ENCODE measurements at places on chromosomes 7 and 10.

GRCh38 chr7:45085619-45086200 is 3.1 kb downstream of the NACAD start:
- DNase-seq, result no peak

- DNase-seq, result no peak
Observed at GRCh38 chr10:17981766-17982380, 30.2 kb downstream of the SLC39A12 start.

- DNase-seq, result no peak
Observed at GRCh38 chr7:118429141-118429540, 204.6 kb downstream of the ANKRD7 start.

GRCh38 chr7:105130048-105130447 is 116.0 kb downstream of the KMT2E start:
- no peak for DNase-seq

- no peak for DNase-seq
Observed at GRCh38 chr7:16594676-16595075, 50.9 kb downstream of the ANKMY2 start.

DNA sequence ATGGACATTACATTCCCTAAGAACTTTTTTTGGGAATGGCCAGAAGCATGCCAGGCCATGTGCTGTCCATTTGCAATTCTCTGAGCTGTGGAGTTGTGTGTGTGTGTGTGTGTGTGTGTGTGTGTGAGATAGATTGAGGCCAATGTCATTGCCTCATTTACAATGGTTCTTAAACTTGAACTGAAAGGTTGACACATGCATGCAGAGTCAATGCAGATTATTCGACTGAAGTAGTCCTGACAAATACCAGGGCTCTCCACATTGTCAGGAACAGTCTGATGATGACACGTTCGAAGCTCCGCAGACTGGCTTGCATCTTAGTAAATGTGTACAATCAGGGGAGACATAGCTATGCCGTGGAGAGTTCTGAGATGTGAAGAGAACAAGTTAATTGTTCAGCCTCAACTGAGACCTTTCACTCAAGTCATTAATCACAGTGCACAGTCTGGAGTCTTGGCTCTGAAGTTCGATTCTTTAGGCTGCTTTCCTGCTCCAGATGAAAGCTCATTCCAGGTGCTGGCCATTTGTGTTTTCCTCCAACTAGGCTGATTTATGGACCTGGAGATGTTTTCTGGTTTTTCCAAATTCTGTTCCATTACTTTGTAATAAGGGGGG is 921.9 kb downstream of the LRMDA start:
- no peak for DNase-seq

GRCh38 chr7:121204537-121204936 is 124.3 kb upstream of the WNT16 start:
- no peak for DNase-seq

- no peak for DNase-seq
Observed at GRCh38 chr7:29434380-29434768, 129.3 kb upstream of the PRR15 start.

- DNase-seq, result no peak
Observed at GRCh38 chr7:15459018-15459615, 102.7 kb downstream of the AGMO start.

DNA sequence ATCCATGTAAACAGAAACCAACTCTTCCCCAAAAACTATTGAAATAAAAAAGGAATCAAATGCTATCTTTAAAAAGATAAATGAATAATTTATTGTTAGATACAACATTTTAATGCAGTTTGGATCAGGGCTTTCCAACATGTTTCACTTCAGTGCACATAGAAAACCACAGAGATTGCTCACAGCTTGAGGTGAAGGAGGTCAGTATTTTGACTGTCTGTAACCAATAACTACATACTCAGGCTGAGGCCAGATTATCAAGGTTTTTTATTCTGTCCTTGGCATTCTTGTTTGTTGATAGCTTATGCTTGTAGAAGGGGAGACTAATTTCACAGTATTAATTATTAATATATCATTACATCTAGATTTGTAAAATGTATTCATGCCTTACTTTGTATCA is 195.5 kb downstream of the PRKG1 start:
- DNase-seq, result no peak

GRCh38 chr10:87860156-87860795 is 3.1 kb downstream of the KLLN start:
- DNase-seq, result peak; percentile 62

- no peak for DNase-seq
Observed at GRCh38 chr10:126696684-126697083, 26.2 kb upstream of the C10orf90 start.

- no peak for DNase-seq
Observed at GRCh38 chr7:12210179-12211053, 678 bp upstream of the TMEM106B start.

GRCh38 chr7:66504131-66504530 is 124.5 kb upstream of the KCTD7 start:
- no peak for DNase-seq

DNA sequence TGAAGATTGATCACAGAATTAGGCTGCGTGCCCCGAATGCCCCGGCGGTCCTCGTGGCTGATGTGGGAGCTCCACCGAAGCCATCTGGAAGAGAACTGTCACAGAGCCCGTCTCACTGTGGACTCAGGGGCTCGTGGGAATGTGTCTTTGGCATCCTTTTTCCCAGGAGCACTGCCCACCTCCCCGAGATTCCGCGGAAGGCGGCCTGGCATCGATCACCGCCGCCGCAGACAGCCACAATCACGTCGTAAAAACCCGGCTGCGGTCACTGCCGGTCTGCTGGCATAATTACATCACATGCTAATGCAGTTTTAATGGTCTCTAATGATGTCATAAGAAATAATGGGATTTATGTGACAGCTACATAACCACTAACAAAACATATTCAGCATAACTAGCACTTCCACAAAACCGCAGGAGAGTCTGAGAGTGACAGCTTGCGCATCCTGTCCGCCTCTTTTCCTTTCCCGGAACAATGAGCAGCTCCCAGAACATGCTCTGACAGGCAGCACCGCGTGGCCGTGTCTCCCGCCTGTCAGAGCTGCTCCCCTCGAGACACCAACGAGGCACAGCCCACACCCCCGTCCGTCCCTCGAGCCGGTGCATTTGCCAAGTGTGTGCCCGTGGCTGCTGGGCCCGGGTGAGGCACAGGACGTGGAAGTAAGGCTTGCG is 490.0 kb downstream of the PTPRN2 start:
- DNase-seq, result no peak

GRCh38 chr10:26626066-26626465 is 71.4 kb upstream of the PDSS1 start:
- no peak for DNase-seq

- no peak for DNase-seq
Observed at GRCh38 chr10:16606421-16606820, 84.7 kb upstream of the C1QL3 start.

DNA sequence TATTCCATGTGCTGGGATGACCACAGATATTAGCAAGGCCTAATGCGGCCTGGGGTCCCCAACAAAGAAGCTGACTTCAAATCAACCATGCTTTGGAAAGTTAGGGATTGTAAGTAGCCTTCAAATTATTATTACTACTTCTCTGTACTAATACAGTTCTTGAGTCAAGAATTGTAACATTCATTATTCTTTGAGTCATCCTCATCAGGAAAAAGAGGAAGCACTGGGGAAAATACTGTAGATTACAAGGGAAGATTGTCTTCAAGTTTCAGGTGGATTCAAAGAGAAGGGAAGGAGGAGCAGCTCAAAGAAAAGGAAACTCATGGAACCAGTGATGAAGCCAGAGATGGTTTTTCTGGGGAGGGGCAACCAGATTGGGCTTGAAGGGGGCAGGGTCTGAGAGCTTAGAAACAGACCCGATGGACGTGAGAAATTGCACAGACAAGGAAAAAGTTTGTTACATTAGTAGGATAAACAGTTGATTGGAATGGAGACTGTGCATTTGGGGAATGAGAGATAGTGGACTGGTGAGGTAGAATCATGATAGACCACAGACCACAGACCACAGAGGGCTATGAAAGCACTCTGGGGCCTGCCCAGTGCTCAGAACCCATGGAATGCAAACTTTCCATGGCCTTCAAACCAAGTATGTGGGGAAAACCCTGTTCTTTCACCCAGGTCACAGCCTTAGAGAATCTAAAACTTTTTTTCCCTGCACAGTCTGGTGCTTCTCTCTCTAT is 209.9 kb downstream of the ZNF365 start:
- DNase-seq, result no peak

DNA sequence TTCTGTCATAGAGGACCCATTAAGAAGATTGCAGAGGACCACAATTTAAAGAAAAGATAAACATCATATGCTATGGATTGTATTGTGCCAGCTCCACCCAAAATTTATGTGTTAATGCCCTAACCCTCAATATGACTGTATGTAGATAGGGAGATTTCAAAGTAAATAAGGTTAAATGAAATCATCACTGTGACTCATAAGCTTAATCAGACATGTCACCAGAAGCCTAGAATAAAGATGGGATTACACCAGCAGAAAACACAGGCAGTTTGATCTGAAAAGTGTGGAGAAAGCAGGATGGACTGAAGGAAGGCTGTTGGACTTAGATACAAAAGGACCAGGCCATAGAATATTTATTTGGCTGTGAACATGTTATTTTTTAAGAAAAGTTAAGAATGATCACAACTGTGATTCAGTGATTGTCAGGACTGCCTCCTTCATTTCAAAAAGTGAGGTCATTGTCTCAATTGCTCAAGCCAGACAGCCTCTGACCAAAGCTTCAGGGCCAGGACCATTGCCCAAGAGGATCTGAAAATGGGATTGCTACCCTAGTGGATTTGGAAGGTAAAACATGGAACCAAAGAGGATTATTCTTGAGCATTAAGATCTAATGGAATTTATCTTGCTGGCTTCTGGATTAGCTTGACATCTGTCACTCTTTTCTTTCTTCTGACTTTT is 270.8 kb upstream of the POM121L12 start:
- DNase-seq, result no peak

DNA sequence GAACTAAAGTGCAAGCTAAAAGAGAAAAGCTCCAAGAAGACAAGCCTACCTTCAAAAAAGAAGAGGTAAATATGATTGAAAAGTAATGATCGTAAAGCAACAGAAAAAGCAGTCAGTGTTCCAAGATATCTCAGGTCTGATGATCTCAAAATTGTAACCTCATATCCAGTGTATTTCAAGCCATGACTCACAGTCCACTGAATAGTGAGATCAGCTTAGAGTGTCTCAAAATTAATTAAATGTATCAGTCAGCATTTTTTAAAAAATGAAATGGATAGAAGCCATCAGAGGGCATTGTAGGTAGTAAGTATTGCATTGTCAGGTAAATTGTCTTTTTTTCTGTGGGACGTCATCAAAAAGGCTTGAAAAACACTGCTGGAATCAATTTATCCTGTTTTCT is 50.6 kb upstream of the AGBL3 start:
- DNase-seq, result no peak

GRCh38 chr7:138613630-138614029 is 87.5 kb downstream of the SVOPL start:
- no peak for DNase-seq
